ENCODE measurements at places on chromosomes 3 and 15.

DNA sequence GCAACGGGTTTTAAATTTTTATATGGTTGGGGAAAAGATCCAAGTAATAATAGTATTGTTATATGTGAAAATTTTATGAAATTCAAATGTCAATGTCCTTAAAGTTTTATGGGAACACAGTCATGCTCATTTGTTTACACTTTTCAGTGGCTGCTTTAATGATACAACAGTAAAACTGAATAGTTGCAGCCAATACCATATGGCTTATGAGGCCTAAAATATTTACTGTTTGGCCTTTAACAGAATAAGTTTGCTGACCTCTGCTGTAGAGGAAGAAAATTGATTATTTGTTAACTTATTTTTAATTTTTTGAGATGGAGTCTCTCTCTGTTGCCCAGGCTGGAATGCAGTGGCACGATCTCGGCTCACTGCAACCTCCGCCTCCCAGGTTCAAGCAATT is 44.7 kb downstream of the USP50 start:
- DNase-seq = no peak

GRCh38 chr3:64316971-64317370 is 91.7 kb upstream of the PRICKLE2 start:
- no peak for DNase-seq

DNA sequence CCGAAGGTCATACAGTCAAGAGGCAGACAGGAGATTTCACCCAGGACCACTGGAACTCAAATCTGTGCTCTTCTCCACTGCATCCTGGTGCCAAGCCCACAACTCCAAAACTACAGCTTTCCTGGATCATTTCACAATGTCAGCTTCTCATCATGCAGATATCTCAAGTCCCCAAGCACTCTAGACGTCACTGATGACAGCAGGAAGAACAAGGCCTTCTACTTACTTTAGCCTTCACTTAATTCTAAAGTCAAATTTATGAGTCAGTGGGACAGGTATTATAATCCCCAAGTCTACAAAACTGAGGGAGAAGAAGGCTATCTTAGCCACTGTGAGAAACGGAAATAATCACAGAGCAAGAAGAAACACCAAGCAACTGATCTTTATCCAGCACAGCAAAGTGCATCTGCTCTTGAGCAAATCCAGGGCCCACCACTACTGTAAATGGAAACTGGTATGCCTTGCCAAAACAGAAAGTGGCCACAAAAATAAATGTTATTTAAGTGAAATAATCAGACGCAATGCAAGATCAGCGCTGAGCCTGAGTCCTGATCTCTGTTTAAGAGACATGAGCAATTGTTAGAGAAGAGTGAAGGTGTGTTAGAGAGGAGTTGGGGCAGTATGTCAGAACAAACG is 928 bp downstream of the RAD18 start:
- no peak for DNase-seq

DNA sequence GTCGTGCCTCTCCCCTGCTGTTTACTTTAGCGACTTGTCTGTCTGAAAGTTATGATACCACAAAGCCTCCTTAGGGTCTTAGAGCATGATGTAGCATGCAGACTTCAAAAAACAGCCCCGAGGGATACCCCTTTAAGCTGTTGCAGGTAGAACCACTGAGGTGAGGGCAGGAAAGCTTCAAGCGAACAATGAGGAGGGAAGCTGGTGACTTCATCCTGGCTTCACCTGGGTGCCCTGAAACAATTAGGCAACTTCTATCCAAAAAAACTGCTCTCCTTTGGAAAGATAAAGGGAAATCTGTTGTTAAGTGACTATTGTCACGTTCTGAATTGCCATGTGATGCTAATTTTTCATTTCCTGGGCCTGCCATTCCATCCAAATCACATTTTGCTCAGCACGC is 231.6 kb downstream of the SOX2 start:
- no peak for DNase-seq

DNA sequence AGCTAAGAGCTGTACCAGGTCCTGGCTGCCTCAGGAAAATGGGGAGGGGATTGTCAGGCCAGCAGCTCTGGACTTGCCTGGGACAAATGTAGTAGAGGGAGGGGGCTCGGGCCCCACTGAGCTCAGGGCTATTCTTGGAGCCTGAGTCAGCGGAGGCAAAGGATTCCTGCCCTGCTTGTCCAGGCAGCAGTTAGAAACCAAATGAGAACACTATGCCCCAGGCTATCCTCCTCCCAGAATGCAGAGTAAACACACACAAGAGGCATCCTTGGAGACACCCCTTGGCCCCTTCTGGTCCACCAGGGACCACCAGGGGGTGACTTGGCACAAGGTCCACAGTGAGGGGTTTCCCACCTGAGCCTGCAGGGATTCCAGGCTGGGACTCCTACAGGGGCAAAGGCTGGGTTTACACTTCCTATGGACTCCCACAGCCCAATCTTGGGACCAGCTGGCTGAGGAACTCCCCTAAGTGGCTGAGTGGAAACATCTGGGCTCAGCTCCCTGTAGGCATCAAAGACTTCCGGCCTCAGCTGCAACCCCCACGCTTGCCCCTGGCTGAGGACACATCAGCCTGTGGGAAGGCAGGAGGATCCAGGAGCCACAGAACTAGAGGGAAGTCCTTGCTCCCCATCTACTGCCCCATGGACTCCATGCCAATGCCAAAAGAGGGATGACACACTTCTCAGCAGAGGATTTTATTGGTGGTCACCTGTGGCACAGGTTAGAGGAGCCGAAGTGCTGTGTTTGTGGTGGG is 3.4 kb upstream of the COL7A1 start:
- DNase-seq = no peak

- peak; percentile 73 for DNase-seq
Observed at GRCh38 chr3:169149349-169149890, 514.1 kb downstream of the MECOM start.

DNA sequence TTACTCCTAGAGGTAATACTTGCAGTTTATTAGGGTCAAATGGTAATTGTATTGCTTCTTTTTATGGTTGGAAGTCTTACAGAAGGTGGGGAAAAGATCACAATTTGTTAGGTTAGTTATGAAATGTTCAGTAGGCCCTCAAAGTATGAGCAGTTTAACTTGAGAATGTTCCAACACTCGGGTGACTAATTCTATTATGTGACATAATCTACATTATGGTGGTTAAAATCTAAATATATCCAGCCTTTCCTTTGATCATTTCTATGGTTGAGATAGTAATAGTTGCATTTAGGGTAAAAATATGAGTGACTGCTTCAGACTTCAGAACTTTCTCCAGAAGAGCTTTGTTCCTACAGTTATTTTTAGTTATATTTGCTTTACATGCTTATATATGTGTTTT is 19.6 kb upstream of the FBXO22 start:
- no peak for DNase-seq

GRCh38 chr15:55320238-55320550 is 1.2 kb downstream of the PIGB start:
- DNase-seq = no peak

- DNase-seq = peak; percentile 43
Observed at GRCh38 chr3:104526901-104527401, 839.8 kb upstream of the ALCAM start.

DNA sequence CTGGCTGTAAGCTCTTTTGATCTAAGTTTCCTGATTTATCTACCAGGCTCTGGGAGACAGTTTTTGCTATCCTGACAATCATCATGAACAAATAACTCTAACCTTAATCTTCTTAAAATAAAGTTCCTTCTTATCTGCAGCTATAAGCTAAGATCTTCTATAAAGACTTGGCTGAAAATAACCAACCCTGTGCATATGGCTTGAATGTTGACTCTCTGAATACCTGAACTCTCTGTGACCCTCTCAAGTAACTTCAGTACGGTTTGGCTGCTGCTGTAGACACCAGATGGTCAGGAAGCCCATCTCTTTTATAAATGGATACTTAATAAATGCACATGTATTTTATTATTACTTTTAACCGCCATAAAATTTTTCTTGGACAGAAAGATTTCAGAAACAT is 412.4 kb upstream of the CBLB start:
- DNase-seq = no peak

DNA sequence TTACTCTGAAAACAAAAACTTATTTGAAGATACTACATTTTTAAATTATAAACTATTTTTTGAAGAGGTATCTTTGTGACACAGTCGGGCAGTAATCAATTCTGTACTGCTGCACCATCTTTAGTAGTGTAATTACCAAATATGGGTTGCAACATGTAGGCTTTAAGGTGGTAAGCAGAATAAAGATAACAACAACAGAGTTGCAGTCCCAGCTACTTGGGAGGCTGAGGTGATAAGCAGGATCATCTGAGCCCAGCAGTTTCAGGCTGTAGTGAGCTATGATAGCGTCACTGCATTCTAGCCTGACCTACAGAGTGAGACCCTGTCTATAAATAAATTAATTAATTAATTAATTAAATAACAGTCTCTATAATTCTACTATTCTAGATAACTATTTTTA is 6.0 kb downstream of the PLOD2 start:
- no peak for DNase-seq

GRCh38 chr15:78931439-78932257 is 13.2 kb downstream of the CTSH start:
- DNase-seq = no peak

DNA sequence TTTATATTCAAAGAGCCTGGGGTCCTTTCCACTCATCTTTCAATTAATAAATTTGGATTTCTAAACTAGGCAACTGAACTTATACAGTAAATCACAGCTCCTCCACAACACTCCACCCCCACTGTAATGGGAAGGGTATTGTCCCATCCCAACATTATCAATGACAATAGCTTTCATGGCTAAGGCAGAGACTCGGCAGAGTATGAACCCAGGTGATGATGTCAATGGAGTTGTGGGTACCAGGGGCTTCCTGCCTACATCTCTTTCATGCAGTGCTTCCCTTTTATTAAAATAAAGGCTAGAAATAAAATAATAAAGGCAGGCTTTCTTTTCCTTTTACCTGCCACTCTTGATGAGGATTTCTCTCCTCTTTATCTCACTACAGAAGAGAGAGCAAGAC is 109.5 kb downstream of the ADAM10 start:
- DNase-seq = no peak

All from HL-60 (cell line).